Colonic mucosa (tissue), 4 donors: ENCODE measurements at places on chromosomes 2 and 18. TPM values are rescaled to one million over a fixed set of nuclear protein-coding genes. Genes with fewer than 3 reads are reported as not detected.

Gene ACSL3
- total RNA-seq: 162 TPM

Gene CXCR4
- 3.6 TPM for total RNA-seq

DNA sequence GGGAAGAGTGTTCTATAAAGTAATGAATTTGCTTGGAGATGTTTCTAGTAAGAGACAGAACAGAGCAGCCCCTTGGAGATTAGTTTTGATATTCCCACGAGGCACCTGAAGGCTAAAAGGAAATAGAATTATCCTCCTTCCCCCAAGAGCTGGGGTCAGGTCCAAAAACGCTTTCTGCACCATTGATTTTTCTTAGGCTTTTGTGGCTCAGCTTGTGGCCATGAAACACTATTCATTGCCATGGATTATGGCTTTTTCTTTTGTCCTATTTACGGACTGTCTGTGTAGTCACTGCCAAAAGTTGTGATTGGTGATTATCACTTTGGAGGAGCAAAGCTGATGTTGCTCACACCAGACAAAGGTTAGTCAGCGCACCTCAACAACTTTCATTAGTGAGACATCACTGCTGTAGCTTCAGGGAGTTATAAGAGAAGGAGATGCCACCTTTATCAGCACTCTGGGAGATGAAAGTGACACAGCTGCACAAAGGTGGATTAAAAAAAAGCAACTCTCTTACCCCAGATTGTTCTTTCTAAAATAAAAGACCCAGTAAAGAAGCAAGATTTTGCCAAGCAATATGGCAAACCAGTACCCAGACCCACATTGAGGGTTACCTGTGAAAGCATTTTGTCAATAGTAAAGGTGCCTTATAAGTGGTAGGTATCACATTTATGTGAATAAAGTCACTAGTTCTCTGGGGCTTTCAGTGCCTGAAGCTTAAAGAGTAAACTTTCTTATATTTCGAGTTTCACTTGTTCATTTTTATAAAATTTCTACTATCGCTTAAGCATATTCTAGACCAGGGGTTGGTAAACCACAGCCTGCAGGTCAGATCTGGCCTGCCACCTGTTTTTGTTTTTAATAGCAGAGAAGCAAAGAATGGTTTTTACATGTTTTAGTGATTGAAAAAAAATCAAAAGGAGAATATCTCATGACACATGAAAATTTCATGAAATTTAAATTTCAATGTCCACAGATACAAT, 10.6 kb downstream of the CXCR4 start:
- DNase-seq: no peak

Gene TRIB2
- total RNA-seq: 10.5 TPM

Gene MYO1B
- total RNA-seq: 78.2 TPM

Gene CNDP1
- total RNA-seq: 0.10 TPM

DNA sequence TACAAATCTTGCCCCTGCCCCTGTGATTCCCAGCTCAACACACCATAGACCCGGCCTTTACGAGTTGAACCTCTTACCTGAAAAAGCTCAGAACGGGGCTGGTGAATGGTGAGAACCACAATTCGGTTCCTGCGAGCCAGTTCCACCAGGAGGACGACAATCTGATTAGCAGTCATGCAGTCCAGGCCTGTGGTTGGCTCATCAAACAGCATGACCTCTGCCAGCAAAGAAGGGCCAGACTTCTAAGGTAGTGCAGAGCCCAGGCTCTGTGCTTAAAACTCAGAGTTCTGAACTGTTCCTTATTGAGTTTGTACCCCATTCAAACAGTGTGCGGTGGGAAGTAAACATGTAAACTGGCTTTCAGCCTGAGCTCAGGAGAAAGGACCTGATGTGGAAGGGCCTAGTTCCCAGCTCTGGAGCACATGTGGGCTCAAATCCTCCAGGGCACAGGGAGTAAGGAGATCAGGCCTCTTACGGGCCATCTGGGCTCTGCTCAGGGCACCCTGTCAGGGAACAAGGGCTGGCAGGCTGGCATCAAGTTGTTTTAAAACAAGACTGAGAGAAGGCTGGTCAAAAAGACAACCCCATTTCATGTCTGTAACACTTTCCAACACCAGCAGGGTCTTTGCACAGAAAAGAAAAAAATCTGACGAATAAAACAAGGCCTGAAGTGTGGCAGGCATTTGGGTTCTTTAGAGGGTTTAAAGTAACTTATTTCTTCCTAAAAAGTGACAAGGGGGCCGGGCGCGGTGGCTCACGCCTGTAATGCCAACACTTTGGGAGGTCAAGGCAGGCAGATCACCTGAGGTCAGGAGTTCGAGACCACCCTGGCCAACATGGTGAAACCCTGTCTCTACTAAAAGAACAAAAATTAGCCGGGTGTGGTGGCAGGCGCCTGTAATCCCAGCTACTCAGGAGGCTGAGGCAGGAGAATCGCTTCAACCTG, 12.1 kb downstream of the ABCG5 start:
- no peak for DNase-seq

GRCh38 chr2:122745603-122746002, 990.2 kb downstream of the TSN start:
- DNase-seq: no peak

Gene PPIL3
- 32.8 TPM for total RNA-seq

GRCh38 chr2:119333360-119333759, 33.3 kb downstream of the C2orf76 start:
- no peak for DNase-seq

- no peak for DNase-seq
These were observed 131.4 kb downstream of the ARHGAP28 start for GRCh38 chr18:6860804-6861448.

GRCh38 chr2:209946539-209946938, 55.9 kb upstream of the RPE start:
- DNase-seq: no peak

Gene GKN2
- total RNA-seq: not detected

Gene IL36B
- total RNA-seq: not detected

- no peak for DNase-seq
These were observed 282.6 kb downstream of the SPAG16 start for GRCh38 chr2:213566846-213567245.

- no peak for DNase-seq
These were observed 49.0 kb downstream of the FBXO36 start for GRCh38 chr2:229971298-229971790.

DNA sequence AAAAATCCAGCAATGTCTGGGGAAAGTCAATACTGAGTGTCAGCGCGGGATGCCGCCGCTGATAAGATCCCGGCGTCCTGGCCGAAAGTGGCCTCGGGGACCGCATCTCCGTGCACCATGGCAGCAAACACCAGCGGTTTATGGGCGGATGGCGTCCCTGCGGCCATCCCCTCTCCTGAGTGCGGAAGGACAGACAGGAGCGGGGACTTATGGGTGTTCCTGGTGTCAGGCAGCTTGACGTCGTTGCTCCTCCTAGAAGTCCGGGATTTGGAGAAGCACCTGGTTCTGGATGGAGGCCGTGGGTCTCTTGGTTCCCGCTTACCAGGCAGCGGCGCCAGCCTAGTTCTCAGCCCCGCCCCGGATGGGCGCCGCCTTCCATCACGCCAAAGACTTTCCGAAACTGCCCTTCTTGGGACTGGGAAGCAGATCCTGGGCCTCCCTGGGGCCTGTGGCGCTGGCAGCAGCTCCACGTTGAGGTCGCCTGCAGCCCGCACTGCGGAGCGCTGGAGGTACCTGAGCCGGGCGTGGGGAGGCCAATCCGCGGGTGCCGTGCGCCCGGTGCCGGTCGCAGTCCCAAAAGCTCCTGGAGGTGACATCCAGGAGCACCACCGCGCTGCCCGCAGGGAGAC, 119.1 kb downstream of the CCDC74A start:
- no peak for DNase-seq

- no peak for DNase-seq
These were observed 468 bp downstream of the PIKFYVE start for GRCh38 chr2:208266553-208266893.

Gene ARHGAP25
- 3.7 TPM for total RNA-seq

DNA sequence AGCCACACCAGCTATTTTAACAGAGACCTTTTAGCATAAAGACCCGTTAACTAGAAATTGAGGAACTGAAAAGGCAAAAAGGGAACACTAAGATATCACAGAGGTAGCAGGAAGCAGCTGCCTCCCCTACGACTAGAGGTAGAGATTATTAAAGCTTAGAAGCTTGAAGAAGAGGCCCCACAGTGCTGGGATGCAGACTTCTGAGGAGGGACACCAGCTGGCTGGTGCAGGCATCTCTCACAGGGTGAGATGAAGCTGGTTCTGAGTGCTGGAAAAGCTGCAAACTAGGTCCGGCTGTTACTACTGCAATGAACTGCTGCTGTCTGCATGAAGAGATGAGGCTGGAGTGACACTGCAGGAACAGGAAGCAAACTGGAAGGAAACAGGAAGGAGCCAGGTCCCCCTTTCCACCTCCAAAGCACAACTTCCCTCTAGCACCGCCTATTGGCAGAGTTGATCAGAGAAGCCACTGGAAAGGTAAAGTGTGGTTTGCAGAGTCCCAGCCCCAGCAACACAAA, 61.2 kb upstream of the MRPS9 start:
- peak; percentile 24 for DNase-seq
